ENCODE measurements at places on chromosomes 12 and 14. TPM values are rescaled to one million over a fixed set of nuclear protein-coding genes. Genes with fewer than 3 reads are reported as not detected.

- DNase-seq = no peak
Observed at GRCh38 chr12:51070004-51070403, 13.4 kb downstream of the CSRNP2 start.

GRCh38 chr12:104345234-104346066, 41.9 kb downstream of the EID3 start:
- DNase-seq = no peak

- no peak for DNase-seq
Observed at GRCh38 chr14:76968621-76969063, 59.9 kb downstream of the IRF2BPL start.

The STON2 gene
- polyA plus RNA-seq = 39.6 TPM

DNA sequence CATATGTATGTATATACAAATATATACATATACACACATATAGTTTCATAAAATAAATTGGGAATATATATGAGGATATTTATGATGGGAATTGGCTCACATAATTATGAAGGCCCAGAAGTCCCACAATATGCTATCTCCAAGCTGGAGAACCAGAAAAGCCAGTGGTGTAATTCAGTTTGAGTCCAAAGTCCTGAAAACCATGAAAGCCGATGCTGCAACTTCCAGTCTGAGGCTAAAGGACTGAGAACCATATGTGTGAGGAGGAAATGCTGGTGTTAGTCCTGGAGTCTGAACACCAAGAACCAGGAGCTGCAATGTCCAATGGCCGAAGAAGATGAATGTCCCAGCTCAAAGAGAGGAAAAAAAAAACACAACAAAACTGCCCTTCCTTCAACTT, 65.5 kb upstream of the PRKD1 start:
- DNase-seq = no peak

The KLRD1 gene
- polyA plus RNA-seq = 0.47 TPM

DNA sequence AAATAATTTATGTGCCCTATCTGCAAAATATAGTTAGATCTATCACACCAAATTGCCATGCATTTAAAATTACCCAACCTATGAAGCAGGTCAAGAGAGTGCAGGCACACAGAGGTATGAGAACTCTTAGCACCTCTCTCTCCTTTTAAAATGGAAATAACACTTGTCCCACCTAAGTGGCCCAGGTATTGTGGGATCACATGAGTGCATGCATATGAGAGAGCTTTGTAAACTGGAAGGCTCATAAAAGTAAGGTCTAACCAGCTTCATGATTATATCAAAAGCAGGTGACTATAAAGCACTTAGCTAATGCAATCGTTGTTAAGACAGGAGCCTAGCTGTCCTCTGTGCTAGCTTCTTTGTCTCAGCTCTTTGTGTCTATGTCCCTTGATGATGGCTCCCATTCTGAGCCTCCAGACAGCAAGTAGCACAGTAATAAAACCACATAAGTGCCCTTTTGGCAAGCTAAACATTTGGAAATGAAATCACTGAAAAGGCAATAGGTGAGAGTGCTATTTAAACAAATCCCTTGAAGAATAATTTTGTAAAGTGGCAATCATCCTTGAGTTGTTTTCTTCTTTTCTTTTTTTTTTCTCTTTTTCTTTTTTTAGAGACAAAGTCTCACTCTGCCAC, 219.0 kb downstream of the NTF3 start:
- DNase-seq = no peak

DNA sequence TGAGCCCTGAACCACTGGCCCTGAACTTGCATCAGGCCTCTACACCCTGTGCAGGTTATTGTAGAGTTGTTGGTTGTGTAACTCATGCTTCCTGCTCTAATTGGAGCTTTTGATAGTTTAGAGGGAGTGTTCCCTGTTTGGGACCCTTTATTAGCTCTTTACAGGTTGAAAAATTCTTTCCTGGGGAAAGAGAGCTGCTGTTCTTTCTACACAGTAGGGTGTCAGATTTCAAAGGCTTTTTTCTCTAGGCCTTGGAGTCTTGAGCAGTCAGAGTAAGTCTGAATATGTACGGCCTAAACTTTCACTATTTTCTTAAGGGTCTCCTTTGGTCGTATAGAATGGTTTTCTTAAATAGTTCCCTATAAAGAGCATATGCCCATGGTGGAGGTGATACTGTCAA, 60.8 kb upstream of the NEDD1 start:
- DNase-seq = peak; percentile 50

DNA sequence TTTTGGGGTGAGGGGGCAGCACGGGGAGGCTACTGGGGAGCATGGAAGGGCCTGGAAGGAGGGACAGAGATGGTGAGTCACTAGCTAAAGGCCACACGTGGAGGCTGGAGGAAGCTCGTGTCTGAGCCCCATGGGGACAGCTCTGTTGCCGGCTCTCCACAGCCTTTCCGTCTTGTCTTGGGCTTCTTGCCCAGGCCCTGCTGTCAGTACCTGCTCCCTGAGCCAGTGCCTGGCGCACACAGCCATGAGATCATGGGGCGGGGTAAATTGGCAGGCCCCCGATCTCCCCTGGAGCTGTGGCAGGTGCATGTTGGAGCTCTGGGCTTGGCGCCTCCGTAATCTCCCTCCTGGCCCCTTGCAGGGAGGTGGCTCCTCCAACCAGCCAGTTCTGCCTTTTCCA, 16.1 kb upstream of the KRT80 start:
- DNase-seq = no peak

- no peak for DNase-seq
Observed at GRCh38 chr14:51540364-51540763, 111.3 kb upstream of the FRMD6 start.

DNA sequence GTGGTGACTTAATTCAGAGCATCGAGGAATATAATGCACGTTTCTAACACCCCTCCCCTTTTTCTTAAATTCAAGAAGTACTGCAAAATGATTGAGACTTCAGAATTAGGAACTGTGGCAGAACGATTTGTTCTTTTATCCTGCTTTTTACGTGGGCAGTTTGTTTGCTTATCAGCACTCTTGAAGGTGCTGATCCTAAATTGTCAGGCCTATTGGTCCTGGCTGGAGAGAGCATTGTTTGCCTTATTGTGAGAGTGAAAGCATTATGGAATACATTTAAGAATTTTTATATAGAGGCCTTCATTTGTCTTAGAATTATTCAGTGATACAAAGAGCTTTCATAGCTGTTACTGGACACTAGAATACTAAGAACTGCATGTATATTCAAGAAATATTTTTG, 59.1 kb downstream of the TMTC2 start:
- DNase-seq = no peak

DNA sequence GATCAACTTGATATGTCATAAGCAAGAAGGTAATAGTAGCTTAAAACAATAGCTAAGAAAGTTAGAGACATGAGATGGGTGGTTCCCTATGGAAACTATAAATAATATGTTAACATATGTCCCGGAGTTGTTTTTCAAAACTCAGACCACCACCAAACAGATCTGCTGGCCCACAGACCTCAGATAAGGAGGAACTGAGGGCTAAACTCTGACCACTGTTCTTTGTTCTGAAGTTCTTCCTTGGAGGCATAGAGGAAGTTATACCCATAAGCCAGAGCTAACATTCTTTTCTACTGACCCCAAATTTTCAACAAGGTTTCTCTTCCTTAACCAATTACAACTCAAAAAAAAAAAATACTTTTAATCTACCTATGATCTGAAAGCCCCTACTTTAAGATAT, 156.1 kb upstream of the FSCB start:
- DNase-seq = no peak

DNA sequence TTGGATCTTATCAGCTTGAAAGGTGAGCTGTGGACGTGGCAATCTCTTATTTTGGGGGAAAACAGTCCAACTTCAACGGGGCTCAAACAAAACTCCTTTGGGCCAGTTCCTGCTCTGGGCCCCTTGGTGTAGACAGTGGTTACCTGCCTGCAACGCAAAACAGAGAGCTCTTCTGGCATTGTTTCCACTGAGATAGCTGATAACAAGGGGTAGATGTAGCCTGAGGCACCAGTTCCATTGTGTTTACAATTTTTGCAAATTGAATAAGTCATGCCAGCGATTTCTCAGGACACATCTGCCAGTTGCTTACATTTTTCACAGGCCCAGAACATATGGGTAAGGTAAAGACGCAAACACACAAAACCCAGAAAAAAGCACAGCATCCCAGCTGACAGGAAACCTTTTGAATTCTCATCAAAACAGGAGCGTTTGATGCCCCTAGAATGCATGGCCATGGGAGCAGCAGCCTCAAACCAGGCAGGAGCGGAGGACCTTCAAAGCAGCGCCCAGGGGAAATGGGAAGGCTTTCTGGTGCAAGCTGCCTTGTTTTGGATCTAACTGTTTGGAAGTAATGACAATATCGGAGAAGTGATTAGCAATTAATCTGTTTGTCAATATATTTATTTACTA, 259.7 kb downstream of the AACS start:
- DNase-seq = no peak

DNA sequence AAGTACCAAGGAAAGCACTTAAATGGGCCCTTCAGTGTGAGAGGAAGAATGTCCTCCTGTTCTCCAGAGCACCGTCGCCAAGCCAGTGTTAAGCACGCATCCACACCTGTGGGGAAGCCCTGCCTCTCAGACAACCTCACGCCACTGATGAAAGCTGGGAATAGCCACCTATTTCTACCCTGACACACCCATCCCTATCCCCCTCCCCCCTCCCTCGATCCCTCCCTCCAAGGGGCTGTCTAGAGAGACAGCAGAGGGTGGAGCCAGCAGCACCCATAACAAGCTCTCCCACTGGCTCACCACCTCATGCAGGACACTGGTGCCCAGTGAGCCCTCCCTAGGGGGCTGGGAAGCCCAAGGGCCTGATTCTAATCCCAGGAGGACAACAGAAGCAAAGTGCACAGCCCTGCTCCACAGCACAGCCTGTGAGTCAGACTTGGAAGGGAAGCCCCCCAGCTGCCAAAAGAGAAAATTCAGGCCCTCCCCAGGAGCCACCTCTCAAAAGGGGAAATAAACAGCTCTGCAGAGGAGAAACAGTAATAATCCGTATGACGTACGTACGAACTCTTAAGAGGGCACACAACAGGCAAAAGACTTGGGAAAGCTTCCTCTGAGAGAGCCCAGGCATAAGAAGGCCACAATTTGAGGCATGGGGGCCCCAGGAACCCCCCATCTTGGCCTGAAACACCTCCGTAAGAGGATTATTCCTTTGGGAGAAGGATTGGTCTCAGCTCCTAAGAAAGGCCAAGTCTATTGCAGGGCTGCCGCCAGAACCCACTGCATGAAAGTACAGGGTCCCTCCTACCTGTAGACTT, 7.8 kb downstream of the PITPNM2 start:
- no peak for DNase-seq

The ST8SIA1 gene
- polyA plus RNA-seq = 5.2 TPM

- DNase-seq = no peak
Observed at GRCh38 chr12:57887631-57888408, 41.3 kb upstream of the CTDSP2 start.

The DBX2 gene
- polyA plus RNA-seq = 0.10 TPM

DNA sequence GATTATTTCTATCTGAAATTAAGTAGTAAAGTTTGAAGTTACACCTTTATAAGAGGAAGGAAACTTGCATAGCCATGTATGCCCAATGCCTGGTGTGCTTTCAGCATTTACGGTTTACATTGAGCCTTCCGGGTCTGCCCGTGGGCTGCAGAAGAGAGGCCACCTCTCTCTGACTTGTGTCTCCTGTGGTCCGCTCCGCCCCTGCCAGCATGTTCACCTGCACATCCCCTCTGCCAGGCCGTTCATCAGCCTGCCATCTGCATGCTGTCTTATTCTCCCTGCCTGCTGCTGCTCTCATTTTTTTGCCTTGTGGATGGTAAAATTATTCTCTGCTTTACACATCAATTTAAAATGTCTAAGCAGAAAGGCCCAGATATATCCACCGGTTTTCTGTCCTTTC, 41.5 kb upstream of the DYNC1H1 start:
- no peak for DNase-seq

- DNase-seq = no peak
Observed at GRCh38 chr14:83860631-83861155, 1669.3 kb upstream of the FLRT2 start.

- no peak for DNase-seq
Observed at GRCh38 chr12:100624571-100624970, 51.1 kb downstream of the GAS2L3 start.

DNA sequence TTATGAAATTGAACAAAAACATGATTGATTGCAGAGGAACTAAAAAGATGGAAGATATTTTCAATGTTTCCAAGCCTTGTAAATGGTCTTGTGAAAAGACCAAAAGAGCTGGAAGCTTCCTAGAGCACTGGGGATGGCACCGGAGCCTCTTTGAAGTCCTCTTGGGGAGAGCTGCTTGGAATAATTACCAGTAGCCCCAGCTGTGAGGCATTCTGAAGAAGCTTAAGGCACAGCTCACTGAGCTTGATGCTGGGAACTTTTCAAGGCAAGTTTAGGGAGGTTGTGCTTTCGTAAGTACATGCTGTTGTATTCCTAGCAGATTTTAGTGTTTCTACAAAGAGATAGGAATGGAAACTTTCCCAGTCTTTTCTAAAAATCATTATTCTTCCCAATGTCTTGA, 13.9 kb downstream of the PDZRN4 start:
- no peak for DNase-seq

The TMTC1 gene
- 20.4 TPM for polyA plus RNA-seq

DNA sequence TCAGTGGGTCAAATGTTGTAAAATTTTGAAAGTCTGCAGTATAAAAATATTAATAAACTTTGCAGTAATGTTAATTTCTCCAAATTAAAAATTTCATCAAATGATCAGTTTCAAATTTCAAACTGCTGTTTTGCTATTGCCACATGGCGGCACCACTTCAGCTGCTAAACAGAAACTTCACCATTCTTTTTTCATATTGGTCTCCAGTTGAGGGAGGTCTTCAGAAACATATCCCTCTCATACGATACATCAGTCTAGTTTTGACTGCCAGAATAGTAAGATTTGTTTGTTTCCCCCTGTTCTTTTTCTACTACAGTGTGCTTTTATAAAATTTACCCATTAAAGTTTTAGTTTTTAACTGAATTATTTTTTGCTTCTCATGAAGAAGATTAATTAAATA, 4.2 kb upstream of the TRHDE start:
- no peak for DNase-seq

GRCh38 chr14:60632777-60633176, 16.5 kb downstream of the SIX1 start:
- no peak for DNase-seq

- DNase-seq = peak; percentile 82
Observed at GRCh38 chr12:55681142-55682077, 26.3 kb downstream of the ITGA7 start.

GRCh38 chr12:64733857-64734256, 25.3 kb downstream of the GNS start:
- DNase-seq = peak; percentile 21

DNA sequence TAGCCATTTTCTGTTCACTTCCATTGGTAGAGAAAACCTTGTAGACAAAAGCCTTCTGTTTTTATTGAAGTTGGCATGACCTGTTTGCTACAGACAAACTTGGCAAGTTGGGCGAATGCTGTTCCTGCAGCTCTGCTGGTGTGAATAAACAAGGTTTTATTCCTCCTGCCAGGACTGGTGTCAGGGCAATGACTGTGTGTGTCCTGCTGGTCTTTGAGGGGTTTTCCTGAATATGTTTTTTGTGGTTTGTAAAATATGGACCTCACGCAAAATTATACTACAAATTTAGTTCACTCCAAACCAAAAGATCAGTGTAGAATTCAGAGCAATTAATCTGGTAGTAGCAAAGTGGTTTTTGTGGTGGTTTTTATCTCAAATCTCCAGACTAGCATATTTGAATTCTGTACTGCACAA, 140.8 kb downstream of the ERC1 start:
- DNase-seq = no peak

GRCh38 chr12:3309805-3310204, 181.2 kb upstream of the PRMT8 start:
- no peak for DNase-seq

The RPGRIP1 gene
- polyA plus RNA-seq = 0.90 TPM

All from renal pelvis (tissue), 12 donors.